Trophoblast cell (in vitro differentiated cells and primary cell): ENCODE measurements at places on chromosomes 7 and 10.

DNA sequence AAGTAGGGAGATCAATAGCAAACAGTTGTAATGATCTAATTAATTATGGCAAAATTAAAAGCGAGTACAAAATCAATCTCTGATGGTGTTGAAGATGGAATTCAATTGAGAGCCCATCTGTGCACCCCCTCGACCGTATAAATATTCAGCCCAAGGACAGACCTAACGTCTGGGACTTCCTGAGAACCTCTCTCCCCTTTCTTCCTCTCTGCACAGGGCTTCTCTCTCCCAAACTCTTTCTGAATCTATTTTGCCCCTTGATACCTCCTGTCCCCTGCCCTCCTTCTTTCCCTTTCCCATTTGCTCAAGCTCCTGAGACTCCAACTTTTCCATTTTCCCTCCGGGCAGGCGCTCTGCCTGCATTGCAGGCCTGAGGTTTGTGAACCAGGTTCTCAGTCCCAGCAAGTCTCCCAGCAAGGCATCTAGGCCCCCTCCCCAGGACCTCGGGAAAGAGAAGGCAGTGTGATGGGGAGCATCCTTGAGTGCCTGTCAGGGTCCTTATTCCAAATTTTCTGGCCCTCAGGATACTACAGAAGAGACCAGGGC is 8.5 kb upstream of the PAX2 start:
- no peak overlapping the region for H3K27ac ChIP-seq
- H3K27me3 ChIP-seq = peaks cover 94% of the 10 kb centered on the region
- H3K36me3 ChIP-seq = no peaks in the 10 kb centered on the region
- H3K4me3 ChIP-seq = no peak overlapping the region
- no peak for DNase-seq

GRCh38 chr7:36984710-36985312 is 260.5 kb upstream of the AOAH start:
- H3K27ac ChIP-seq = no peak overlapping the region
- no peaks in the 10 kb centered on the region for H3K4me1 ChIP-seq

GRCh38 chr7:154591544-154591943 is 411.4 kb downstream of the PAXIP1 start:
- no peak overlapping the region for H3K4me3 ChIP-seq
- no peak for DNase-seq
- no peaks in the 10 kb centered on the region for H3K36me3 ChIP-seq
- H3K27me3 ChIP-seq = no peaks in the 10 kb centered on the region
- no peak overlapping the region for H3K27ac ChIP-seq
- H3K4me1 ChIP-seq = peaks cover 6% of the 10 kb centered on the region

GRCh38 chr10:10830293-10830986 is 187.2 kb upstream of the CELF2 start:
- H3K27me3 ChIP-seq = no peaks in the 10 kb centered on the region
- peak; percentile 46 for DNase-seq
- H3K4me3 ChIP-seq = no peak overlapping the region
- no peak overlapping the region for H3K27ac ChIP-seq
- H3K4me1 ChIP-seq = no peaks in the 10 kb centered on the region
- no peaks in the 10 kb centered on the region for H3K36me3 ChIP-seq

DNA sequence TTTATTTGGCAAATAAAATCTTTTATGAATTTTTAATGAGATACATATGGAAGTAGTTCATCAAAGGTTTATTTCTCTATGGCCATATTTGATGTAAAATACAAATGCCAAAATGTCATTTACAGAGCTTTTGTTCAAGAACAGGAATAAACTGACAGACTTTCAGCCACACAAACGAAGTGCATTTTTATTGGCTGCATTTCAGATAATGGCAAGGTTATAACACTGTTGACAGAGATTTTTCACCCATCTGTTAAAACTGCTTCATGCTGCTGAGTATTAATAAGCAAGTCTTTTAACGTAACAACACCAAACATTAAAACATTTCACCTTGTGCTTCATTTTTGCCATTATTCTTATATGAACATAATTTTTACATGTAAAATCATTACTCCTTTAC is 254.4 kb downstream of the ANKRD7 start:
- no peak overlapping the region for H3K4me3 ChIP-seq
- no peak for DNase-seq
- H3K4me1 ChIP-seq = no peaks in the 10 kb centered on the region
- H3K36me3 ChIP-seq = no peaks in the 10 kb centered on the region
- H3K27ac ChIP-seq = no peak overlapping the region

- no peak overlapping the region for H3K4me3 ChIP-seq
- no peak overlapping the region for H3K27ac ChIP-seq
- H3K4me1 ChIP-seq = no peaks in the 10 kb centered on the region
- DNase-seq = no peak
Observed at GRCh38 chr10:93977442-93977841, 16.3 kb upstream of the PLCE1 start.

DNA sequence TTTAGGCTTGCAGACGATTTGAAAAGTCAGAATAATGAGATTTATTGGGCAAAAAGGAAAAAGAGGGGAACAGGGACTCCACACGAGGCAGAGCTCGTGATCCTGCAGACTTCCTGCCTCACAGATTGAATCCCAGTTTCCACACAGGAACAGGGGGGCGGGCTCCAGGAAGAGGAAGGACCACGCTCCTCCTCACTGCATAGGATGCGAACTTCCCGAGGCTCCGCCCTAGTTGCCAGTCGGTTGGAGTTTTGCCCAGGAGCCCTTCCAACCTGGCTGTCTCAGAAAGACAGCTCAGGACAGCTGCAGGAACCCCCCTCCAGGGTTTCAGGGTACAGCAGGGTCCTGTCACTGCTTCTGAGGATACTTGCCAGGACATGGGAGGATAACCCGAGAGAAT is 488.3 kb upstream of the ADARB2 start:
- no peak overlapping the region for H3K4me3 ChIP-seq
- H3K27me3 ChIP-seq = no peaks in the 10 kb centered on the region
- DNase-seq = no peak
- H3K27ac ChIP-seq = no peak overlapping the region

DNA sequence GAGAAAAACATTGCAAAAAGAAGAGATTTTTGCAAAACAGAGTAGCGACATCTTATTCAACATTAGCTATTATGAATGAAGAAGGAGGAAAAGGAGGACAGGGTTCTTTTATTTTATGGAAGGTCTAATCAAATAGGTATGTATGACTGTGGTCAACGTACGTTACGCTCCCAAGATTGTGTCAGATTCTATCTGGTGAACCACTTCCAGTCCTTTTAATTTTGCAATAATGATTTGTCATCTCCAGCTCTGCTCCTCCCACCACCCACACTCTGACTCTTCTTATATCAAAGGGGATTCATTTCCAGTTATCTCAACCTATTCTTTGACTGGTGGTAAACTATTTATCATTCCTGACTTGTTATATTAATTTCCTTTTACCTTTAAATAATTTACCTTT is 259.9 kb downstream of the CACNA2D1 start:
- H3K4me1 ChIP-seq = no peaks in the 10 kb centered on the region
- no peaks in the 10 kb centered on the region for H3K27me3 ChIP-seq
- no peaks in the 10 kb centered on the region for H3K36me3 ChIP-seq
- H3K4me3 ChIP-seq = no peak overlapping the region
- H3K27ac ChIP-seq = no peak overlapping the region

- DNase-seq = peak; percentile 90
- H3K4me3 ChIP-seq = no peak overlapping the region
- H3K4me1 ChIP-seq = no peaks in the 10 kb centered on the region
- H3K36me3 ChIP-seq = no peaks in the 10 kb centered on the region
Observed at GRCh38 chr7:69078997-69079769, 519.1 kb upstream of the AUTS2 start.

DNA sequence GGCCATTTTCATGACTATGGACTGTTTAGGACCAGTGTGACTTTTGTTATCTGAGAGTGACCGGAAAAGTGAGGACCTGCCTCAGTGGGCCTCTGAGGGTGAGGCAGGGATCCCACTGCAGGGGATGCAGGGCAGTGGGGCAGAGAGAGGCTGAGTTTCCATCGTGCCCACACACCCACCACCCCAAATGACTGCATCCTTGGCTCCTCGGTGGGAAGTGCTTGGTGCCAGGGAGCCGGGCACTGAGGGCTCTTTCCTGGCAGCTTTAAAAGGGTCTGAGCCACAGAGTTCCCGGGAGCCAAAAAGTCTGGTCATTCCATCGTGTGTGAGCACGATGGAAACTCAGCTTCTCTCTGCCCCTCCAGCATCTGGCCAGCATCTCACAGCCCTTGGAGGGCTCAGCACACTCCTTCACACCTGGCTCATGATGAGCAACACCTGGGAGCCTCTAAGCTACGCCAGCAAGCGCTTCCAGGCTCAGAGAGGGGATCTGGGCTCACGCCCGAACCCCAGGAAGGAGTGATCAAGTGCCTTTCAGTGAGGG is 59.1 kb downstream of the RAMP3 start:
- H3K36me3 ChIP-seq = no peaks in the 10 kb centered on the region
- no peaks in the 10 kb centered on the region for H3K4me1 ChIP-seq
- no peak for DNase-seq
- H3K27ac ChIP-seq = no peak overlapping the region
- H3K27me3 ChIP-seq = no peaks in the 10 kb centered on the region
- no peak overlapping the region for H3K4me3 ChIP-seq

DNA sequence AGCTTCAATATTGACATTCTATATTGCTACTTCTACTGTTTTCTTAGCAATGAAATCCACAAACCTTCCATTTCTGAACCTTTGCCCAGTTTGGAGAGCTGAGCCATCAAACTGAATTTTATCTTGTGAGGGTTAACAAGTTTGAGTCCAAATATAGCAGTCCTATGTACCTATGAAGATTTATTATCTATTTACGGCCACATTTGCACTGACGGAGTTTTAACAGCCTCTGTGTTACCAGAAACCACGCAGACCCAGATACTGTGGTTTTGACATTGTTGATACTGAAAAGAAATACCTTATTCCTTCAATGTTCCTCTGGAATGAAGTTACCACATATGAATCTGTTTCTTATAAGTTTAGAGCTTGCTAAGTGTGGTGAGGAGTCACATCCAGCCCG is 172.6 kb downstream of the FGFR2 start:
- H3K27ac ChIP-seq = no peak overlapping the region
- no peaks in the 10 kb centered on the region for H3K27me3 ChIP-seq
- H3K4me1 ChIP-seq = no peaks in the 10 kb centered on the region
- DNase-seq = no peak
- no peak overlapping the region for H3K4me3 ChIP-seq
- H3K36me3 ChIP-seq = no peaks in the 10 kb centered on the region

DNA sequence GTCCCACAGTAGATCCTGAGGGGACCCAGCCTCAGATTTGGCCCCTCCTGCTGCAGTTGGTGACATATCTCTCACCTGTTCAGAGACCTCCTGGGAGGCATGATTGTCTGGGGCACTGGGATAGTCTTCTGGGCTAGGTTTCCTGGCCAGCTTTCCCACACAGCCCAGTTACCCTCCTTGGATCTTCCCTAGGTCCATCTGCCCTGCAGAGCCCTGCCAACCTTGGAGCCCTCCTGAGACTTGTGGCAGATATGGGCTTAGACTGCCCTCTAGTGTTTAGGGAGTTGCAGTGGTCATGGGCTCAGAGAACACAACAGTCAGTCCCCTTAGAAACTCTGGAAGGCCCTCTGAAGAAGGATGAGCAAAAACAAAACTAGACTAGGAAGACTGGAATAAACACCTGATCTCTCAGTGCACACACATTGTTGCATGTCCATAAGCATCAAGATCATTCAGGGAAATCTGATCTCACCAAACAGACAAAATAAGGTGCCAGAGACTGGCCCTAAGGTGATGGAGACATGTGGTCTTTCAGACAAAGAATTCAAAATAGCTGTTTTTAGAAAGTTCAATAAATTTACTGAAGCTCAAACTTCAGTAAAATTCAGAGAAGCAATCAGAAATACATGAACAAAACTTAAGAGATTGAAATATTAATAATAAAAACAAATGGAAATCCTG is 324.6 kb downstream of the ATRNL1 start:
- H3K4me1 ChIP-seq = no peaks in the 10 kb centered on the region
- DNase-seq = no peak
- H3K27me3 ChIP-seq = no peaks in the 10 kb centered on the region
- H3K36me3 ChIP-seq = no peaks in the 10 kb centered on the region
- no peak overlapping the region for H3K4me3 ChIP-seq

DNA sequence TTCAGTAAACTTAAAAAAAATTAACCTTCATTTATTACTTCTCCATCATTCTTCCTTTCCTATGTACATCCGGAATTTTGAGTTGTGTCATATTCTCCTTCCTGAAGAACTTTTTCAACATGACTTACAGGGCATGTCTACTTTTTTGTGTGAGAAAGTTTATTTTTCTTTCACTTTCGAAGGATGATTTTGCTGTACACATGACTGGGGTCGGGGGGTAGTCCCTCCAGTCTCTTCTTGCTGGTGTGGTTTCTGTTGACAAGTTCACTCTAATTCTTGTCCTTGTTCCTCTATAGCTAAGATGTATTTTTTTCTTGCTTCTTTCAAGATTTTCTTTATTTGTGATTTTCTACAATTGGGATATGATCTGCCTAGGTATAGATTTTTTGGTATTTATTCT is 55.8 kb downstream of the INPP5A start:
- DNase-seq = no peak
- H3K36me3 ChIP-seq = no peaks in the 10 kb centered on the region
- H3K4me1 ChIP-seq = peaks cover 6% of the 10 kb centered on the region

DNA sequence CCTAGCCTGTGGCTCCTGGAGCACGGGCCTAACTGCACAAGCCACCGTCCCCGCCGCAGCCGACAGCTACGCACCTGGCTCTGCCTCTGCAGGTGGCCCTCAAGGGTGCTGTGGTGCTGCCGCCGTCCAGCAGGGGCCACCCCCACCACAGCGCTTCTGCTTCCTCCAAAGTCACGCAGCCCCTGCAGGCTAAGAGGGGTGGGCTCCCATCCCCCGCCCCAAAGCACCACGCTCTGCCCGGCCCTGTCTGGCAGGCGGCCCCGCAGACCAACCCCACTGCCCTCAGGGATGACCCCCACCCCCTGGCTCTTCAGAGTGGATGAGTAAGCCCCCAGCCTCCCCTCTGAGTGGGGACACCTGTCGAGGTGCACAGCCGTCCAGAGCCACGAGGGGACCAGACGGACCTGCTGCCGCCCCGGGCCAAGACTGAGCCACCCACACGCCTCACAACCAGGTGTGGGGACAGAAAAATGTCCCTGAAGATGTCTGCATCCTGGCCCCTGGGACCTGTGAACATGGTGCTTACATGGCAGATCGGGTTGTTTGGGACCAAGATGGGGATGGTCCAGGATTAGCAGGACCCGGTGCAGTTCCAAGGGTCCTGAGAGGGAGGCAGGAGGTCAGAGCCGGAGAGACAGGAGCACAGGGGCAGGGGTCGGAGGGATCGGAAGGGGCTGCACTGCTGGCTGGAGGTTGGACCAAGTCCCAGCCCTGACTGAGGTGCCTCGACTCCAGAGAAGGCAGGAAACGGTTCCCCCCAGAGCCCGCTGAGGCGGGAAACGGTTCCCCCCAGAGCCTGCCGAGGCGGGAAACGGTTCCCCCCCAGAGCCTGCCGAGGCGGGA is 9.0 kb upstream of the ADAP1 start:
- H3K27me3 ChIP-seq = no peaks in the 10 kb centered on the region
- DNase-seq = no peak
- H3K4me3 ChIP-seq = no peak overlapping the region
- no peak overlapping the region for H3K27ac ChIP-seq
- H3K36me3 ChIP-seq = peaks cover 19% of the 10 kb centered on the region
- peaks cover 7% of the 10 kb centered on the region for H3K4me1 ChIP-seq

GRCh38 chr10:119407254-119407777 is 135.2 kb downstream of the RGS10 start:
- no peaks in the 10 kb centered on the region for H3K27me3 ChIP-seq
- H3K36me3 ChIP-seq = no peaks in the 10 kb centered on the region
- no peak overlapping the region for H3K4me3 ChIP-seq
- no peak overlapping the region for H3K27ac ChIP-seq
- peaks cover 4% of the 10 kb centered on the region for H3K4me1 ChIP-seq
- DNase-seq = no peak

- no peaks in the 10 kb centered on the region for H3K36me3 ChIP-seq
- no peak overlapping the region for H3K27ac ChIP-seq
- H3K4me1 ChIP-seq = no peaks in the 10 kb centered on the region
- no peak for DNase-seq
Observed at GRCh38 chr10:70958396-70958795, 70.0 kb upstream of the PCBD1 start.
